ENCODE measurements at places on chromosomes 5 and 9.

DNA sequence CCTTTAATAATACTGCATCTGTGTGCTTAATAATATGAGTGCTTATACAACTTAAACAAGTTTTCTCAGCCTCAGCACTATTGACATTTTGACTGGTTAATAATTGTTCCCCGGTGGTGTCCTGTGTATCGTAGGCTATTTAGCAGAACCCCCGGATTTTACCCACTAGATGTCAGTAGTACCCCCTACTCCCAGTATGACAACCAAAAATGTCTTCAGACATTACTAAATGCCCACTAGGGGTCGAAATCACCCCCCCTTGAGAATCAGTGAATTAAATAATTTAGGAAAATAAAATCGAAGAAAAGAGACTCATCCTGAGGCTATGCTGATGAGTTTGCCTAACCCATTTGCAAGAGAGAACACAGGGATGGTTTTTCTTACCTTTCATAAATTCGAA is 166.3 kb downstream of the ATP10B start:
- DNase-seq = no peak

- no peak for DNase-seq
Observed at GRCh38 chr9:74443036-74443750, 53.9 kb upstream of the RORB start.

GRCh38 chr9:90999425-91000397 is 198.1 kb downstream of the SYK start:
- DNase-seq = peak; percentile 14

DNA sequence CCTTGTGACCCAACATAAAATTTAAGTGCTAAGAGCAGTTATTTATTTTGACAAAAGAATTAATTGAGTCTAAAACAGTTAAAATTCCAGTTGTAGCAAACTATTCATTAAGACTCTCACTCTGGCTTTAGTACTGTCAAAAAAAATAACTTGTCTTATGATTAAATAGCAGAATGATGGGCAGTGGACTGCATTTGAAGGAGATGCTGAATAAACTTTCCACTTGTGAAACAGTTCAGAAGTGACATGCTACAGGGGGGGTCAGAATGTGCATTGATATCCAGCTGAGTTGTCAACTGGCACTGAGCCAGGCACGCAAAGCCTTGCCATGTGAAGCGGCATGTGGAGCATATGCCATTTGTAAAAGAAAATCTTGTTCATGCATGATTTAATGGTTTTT is 76.0 kb downstream of the FCHO2 start:
- DNase-seq = peak; percentile 93

- no peak for DNase-seq
Observed at GRCh38 chr5:40404613-40405012, 275.1 kb upstream of the PTGER4 start.

DNA sequence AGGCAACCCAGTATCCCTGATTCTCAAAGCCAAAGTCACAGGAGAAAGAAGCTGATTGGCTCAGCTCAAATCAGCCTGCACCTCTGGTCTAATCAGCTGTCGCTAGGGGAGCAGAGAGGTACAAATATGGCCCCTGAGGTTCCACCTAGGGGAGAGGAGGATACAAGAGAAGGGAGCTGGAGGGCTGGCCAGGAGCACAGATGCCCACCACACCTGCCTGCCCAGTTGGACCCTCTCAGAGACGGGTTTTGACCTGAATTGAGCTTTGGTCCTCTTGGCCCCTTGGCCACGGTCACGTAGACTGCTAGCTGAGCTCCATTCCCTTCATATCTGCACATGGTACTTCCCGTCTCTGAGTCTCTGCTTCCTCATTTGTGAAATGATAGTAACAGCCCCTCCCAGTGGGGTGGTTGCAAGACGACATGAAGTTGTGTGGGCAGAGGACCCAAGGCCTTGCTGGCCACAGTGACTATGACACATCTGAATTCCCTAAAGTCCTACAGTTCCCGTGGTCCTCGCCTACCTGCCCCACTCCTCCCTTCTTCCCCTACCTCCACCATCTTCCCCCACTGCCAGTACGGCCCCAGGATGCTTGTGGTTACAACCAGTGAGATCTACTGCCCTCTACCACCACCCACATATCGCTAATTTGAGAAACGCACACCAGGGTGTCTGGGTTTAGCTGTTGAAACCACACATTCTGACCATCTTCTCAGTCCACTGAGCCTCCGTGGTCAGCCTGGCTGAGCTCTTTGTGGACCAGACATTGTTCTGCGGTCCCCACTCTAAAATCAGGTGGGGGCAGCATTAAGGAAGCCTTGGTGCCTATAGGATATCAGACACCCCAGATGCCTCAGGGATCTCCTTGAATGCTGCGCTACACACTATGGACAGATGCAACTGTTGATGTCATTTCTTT is 60.3 kb upstream of the NEK6 start:
- no peak for DNase-seq

- no peak for DNase-seq
Observed at GRCh38 chr9:92983984-92984589, 36.8 kb downstream of the FGD3 start.

DNA sequence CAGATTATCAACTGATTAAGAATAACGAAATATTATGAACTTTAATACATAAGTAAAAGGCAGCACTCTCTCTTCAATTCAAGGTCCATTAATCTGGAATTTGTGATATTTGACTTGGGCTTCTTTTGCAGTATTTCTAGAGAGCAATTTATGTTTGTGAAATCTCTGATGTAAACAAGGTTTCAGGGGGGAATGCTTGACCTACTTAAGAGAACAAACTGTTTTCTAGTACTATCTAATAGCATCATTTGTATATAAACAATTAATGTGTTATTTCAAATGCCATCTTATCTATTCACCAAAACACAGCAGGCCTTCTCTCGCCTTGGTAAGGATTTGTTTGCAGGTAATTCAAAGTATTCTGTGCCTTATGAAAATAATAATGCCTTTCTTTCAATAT is 103.6 kb upstream of the FST start:
- no peak for DNase-seq

DNA sequence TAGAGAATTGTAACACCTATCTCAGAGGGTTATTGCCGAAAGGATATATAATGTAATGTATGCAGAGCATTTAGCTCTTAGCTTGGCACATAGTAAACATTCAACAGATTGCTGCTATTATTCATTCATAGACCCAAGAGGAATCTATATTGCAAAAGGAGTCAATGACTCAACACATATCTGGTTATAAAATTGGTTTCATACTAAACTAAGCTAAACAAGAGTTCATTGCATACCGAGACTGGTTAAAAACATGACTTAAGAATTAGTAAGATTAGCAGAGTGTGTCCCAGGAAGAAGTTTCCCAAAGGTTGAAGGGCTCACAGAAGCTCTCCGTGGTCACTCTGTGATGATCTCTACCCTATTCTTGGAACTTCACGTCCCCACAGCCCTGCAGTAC is 339.6 kb upstream of the CCNH start:
- peak; percentile 4 for DNase-seq

- no peak for DNase-seq
Observed at GRCh38 chr5:19619571-19619970, 368.4 kb downstream of the CDH18 start.

DNA sequence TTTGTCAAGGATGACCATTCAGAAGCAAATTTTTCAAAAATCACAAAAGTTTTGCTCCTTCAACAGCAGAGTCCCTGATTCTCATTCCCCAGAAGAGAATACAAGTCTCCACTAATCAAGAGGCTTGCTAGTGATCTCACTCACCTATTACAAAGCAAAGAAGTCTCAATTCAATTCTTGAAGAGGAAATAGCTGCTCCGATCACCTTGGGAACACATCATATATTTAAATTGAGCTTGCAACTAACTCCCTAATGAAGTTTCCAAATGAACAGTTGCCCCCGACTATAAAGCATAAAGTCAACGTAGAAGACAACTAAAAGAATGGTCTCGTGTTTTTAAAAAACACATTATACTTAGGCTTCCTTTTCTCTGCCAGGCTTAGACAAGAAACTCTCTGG is 1.6 kb downstream of the LIFR start:
- DNase-seq = no peak

DNA sequence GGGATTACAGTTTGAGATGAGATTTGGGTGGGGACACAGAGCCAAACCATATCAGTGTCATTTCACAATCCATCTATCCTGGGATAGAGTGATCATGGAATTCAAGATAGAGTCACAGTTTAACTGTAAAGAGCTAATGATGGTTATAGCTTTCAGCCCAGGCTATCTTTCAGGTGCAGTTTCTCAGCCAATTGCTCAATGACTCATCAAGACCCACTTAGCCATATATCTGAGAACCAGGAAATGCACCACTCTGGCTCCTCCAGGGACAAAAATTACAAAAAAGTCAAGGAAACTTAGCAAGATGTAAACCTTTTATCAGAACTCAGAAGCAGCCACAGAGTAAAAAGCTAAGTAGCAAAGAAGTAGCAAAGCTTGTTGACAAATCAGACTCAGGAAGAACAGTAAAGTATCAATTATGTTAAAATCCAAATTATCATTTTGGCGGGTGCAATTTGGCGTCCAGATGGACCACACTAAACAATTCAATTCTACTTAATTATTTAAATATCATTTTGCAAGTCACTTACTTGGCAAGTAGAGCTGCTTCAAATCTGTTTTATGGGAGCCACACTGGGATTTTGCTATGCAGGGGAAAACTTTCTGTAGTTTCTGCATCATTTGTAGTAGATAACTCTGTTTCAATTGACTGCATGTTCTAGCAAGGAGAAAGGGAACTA is 169.4 kb downstream of the TLE1 start:
- DNase-seq = no peak

DNA sequence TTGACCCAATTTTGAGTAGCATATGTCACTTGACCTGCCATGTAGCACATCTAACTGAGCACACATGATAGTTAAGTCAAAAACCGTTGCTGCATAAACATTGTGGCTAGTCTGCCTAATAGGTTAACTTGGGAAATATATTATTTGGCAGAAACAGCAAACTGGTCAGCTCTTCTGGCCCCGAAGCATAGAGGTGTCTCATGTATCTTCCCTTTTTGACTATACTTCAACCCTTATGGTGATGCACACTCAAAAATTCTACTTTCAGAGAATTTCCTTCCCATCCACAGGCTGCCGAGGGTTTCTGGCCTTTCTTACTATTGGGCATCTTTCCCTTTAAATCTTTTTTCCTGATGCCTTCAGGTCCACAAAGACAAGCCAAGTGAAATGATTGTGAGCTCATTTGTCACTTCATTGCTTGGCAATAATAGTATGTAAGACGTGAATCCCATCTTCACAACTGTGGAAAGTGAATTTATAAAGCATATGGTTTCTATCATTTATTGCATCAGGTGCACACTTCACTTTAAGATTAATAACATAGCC is 41.2 kb downstream of the MOCS2 start:
- DNase-seq = no peak

- peak; percentile 80 for DNase-seq
Observed at GRCh38 chr9:14271093-14271673, 42.8 kb downstream of the NFIB start.

DNA sequence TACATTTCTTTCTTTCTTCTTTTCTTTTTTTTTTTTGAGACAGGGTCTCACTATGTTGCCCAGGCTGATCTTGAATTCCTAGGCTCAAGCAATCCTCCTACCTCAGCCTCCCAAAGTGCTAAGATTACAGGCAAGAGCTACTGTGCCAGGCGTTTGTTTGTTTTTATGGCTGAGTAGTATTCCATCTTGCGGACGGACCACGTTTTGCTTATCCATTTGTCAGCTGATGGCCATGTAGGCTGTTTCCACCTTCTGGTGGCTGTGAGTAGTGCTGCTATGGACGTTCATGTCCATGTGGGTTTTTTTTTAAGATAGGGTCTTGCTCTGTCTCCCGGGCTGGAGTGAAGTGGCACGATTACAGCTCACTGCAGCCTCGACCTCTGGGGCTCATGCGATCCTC is 2.5 kb downstream of the DOK3 start:
- no peak for DNase-seq

DNA sequence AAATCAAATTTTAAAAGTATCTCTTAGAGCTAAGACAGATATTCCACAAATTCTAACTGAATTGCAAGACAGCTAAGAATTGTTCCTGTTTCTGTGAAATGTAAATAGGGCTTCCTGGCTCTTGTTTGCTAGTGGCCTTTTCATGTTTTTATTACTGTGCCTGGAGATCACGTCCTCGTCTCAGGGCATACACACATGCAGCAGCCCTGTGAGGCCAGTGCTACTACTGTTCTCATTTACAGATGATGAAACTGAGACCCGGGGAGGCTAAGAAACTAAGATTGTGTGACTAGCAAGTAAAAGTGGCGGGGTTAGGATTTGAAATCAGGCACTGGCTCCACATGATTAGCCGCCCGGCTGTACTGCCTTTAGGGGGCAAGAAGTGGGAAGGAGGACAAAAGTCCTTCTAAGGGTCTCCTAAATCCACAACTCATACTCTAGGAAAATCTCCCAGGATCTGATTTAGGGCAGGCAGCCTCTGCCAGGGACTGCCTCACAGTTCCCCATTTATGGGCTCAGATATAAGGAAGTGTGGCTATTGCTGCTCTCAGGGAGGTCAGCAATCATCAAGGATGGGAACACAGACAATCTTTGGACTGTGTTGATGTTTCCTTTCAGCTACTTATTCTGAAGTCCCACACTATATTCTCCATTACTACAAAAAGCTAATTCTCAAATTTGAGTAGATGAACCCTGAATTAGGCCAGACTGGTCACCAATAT is 7.9 kb downstream of the PRUNE2 start:
- no peak for DNase-seq

DNA sequence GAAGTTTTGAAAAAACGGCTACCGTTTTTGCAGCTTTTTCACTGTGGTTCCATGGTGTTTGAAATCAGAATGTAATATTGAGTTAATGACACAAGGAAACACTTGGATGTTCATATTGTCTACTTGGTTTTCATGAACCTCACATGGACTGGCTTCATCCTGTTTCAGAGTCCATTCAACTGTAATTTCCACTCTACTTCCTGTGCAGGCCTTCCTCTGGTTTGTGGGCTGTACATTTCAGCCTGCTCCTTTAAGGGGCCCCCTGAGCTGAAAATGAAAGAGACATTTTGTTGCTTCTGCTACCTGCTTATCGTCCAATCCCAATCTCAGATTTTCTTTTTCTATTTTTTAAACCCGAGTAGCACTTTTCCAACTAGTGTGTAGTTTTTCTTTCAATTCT is 41.8 kb upstream of the CDKN2B start:
- DNase-seq = no peak

GRCh38 chr9:137645211-137645610 is 26.4 kb downstream of the EHMT1 start:
- DNase-seq = no peak

GRCh38 chr9:89109666-89110065 is 69.0 kb downstream of the SHC3 start:
- no peak for DNase-seq

DNA sequence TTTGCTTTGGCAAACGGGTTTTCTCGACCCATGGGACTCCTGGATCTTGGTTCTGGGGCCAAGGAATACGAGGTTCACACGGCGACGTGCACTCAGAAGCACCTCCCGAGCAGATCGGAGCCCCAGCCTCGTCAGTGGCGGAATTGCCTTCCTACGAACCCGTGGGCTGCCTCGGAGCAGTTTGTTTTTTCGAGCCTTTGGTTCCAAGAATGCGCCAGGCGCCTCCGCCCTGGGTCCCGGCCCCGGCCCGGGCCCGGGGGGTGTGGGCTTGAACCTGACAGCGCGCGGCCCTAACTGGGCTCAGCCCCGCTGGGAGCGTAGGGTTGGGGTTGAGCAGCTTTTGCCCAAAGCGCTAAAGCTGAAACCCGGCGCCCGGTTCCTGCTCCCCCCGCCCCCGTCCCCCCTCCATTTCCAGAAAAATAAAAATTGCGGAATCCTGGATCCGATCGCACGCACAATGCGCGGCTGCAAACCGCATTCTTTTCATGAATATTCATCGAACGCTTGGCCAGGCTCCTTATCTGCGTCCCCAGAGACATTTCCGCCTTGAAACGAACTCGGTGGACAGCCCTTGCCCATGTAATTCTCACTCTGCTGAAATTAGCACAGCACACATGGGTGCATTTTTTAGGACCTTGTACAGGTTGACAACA is 1.0 kb downstream of the BASP1 start:
- peak; percentile 85 for DNase-seq

All from fibroblast of skin of scalp (primary cell).